Upper lobe of right lung (tissue), 1 donor: ENCODE measurements at places on chromosomes 3 and 15. TPM values are rescaled to one million over a fixed set of nuclear protein-coding genes. Genes with fewer than 3 reads are reported as not detected.

GRCh38 chr3:51932471-51933370 lies 9.0 kb downstream of the RRP9 start:
- no peak for DNase-seq
- H3K4me3 ChIP-seq: no peak overlapping the region
- no peaks in the 10 kb centered on the region for H3K27me3 ChIP-seq
- H3K4me1 ChIP-seq: no peaks in the 10 kb centered on the region
- no peak overlapping the region for H3K27ac ChIP-seq

EIF5A2 gene
- 4.1 TPM for total RNA-seq

MESP2 gene
- not detected for total RNA-seq

GRCh38 chr15:35007397-35007796 lies 19.3 kb upstream of the ZNF770 start:
- H3K4me1 ChIP-seq: no peaks in the 10 kb centered on the region
- H3K27me3 ChIP-seq: no peaks in the 10 kb centered on the region
- no peak overlapping the region for H3K4me3 ChIP-seq

DNA sequence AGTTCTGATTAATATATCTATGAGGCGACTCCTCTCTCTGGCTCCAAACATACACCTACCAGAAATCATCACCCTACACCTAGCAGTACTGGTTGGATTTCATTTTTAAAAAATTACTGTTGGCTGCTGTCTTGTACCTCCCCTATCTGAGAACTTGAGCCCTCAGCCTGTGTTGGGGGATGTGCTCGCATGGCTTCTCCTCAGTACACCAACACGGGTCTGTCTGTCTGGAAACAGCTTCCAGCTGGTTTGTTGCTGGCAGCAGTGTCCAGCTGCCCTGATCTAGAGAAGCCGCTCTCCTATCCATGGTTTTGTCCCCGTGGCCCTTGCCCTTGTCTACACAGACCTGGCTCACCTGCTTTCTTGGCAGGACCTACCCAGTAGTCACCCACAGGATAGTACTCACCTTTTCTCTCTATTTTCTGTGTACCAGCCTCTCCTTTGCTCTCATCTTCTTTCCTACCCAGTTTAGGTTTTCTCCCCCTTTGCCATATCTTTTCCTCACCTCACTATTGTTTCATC lies 43.2 kb upstream of the NEDD4 start:
- no peak for DNase-seq
- H3K4me1 ChIP-seq: no peaks in the 10 kb centered on the region
- H3K27ac ChIP-seq: no peak overlapping the region

WDR5B gene
- 5.1 TPM for total RNA-seq

DNA sequence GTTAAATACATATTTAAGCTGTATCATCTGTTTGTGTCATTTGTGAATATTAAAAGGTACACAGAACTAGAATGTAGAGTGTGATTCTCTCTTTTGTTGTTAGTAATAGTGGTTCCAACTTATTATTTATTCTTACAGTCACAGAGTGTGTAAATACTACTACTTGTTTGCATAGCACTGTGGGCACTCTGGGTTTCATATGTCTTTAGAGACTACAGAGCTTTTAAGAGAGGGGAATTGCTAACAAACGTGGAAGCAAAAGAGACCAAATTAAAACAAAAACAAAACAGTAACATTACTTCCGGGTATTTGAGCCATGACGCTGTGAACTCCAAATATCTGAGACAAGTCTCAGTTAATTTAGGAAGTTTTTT lies 828.0 kb upstream of the DPPA4 start:
- H3K36me3 ChIP-seq: no peaks in the 10 kb centered on the region
- no peak overlapping the region for H3K4me3 ChIP-seq
- H3K27ac ChIP-seq: no peak overlapping the region
- no peak for DNase-seq
- no peaks in the 10 kb centered on the region for H3K27me3 ChIP-seq

DNA sequence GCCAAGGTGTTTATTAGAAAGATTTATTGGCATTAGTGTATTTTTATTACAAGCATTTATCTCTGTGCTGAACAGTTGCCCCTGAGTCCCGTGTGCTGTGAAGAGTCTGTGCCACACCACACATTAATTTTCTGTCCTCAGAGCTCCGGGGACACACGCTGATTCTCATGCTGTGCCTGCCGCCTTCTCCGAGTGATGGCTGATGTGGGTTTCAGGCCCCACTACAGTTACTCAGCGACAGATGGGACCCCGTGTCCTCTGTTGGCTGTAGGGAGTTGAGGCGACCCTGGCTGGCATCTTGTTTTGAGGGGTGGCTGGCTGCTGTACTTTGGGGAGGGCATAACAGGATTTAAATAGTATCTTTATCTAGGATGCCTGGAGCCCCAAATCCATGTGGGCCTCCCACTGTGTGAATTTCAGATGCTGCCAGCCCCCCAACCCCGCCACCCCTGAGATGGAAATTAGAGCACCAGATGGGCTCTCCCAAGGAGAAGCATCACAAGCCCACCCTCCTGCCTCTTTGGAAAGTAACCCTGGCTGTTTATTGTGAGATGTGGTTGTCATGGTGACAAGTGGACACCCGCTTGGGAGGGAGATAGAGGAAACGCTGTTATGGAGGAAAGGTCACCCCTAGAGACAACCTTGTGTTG lies 185.6 kb downstream of the APBA2 start:
- no peak overlapping the region for H3K4me3 ChIP-seq
- H3K27ac ChIP-seq: no peak overlapping the region
- H3K4me1 ChIP-seq: no peaks in the 10 kb centered on the region
- DNase-seq: peak; percentile 46
- no peaks in the 10 kb centered on the region for H3K27me3 ChIP-seq

GRCh38 chr3:120903221-120903620 lies 4.8 kb upstream of the STXBP5L start:
- no peak for DNase-seq
- H3K27ac ChIP-seq: no peak overlapping the region
- peaks cover 3% of the 10 kb centered on the region for H3K4me1 ChIP-seq
- no peaks in the 10 kb centered on the region for H3K36me3 ChIP-seq
- H3K4me3 ChIP-seq: no peak overlapping the region

- H3K36me3 ChIP-seq: no peaks in the 10 kb centered on the region
- H3K4me3 ChIP-seq: no peak overlapping the region
- H3K27me3 ChIP-seq: peaks cover 28% of the 10 kb centered on the region
- H3K27ac ChIP-seq: no peak overlapping the region
- no peaks in the 10 kb centered on the region for H3K4me1 ChIP-seq
Observed at GRCh38 chr15:69652751-69653305, 200.2 kb downstream of the RPLP1 start.
